ENCODE measurements at places on chromosomes 2 and 18. TPM values are rescaled to one million over a fixed set of nuclear protein-coding genes. Genes with fewer than 3 reads are reported as not detected.

- DNase-seq: no peak
Observed at GRCh38 chr2:47165001-47165555, 10.0 kb upstream of the STPG4 start.

Gene GALR1
- not detected for polyA plus RNA-seq

- DNase-seq: peak; percentile 64
Observed at GRCh38 chr2:43075054-43075593, 151.3 kb downstream of the ZFP36L2 start.

- DNase-seq: no peak
Observed at GRCh38 chr18:73979742-73980141, 167.9 kb downstream of the FBXO15 start.

Gene RTP5
- polyA plus RNA-seq: 0.10 TPM

DNA sequence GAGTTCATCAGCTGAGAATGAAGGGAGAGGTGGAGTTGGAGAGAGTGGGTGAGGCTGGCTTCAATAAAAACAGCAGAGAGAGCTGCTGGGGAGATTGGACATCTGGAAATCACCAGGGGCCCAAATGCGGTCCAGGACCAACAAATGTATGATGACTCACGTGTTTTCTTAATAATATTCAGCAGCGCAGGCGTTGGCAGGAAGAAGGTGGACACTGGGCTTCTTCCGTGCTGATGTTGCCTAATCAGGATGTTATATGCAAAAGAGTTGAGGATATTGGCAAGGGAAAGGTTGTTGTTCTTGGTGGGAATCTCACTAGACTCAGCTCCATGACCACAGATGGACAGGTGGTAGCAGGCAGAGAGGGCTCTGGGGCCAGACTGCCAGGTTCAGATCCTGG is 12.8 kb upstream of the PLA2R1 start:
- DNase-seq: no peak

DNA sequence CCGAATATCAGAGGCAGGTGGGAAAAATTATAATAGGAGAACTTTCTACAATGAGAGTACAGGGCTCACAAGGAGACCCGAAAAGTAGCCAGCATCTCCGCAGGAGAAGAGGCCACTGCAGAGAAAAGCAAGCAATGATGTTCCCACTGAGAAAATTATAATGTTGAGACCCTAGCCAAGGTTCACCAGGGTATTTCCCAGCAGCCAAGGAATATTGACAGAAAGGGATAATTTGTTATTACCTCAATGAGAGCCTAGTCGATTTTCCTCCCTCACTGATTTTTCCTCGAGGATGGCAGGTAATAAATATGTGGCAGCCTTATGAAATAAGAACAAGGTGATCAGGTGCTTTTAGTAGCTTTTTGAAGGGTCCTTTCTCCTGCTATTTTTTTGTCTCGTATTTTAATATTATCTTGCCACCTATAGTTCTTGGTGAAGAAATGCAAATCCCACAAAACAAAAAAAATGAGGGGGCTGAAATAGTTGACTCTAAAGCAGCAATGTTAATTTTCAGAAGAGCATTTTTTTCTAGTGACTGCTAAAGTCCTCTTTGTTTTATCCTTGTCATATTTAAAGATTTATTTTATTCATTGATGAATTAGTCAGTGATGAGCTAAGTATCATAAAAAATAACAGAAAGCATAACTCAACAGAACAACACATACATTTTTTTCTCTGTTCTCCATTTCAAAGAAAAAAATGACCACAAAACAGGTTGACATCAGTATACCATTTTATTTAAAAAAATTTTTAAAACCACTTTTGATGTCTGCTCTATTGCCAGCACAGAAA is 215.4 kb downstream of the KCNE4 start:
- no peak for DNase-seq

Gene COL4A4
- polyA plus RNA-seq: 0.44 TPM

GRCh38 chr2:119123389-119123788 is 35.2 kb downstream of the C1QL2 start:
- no peak for DNase-seq

DNA sequence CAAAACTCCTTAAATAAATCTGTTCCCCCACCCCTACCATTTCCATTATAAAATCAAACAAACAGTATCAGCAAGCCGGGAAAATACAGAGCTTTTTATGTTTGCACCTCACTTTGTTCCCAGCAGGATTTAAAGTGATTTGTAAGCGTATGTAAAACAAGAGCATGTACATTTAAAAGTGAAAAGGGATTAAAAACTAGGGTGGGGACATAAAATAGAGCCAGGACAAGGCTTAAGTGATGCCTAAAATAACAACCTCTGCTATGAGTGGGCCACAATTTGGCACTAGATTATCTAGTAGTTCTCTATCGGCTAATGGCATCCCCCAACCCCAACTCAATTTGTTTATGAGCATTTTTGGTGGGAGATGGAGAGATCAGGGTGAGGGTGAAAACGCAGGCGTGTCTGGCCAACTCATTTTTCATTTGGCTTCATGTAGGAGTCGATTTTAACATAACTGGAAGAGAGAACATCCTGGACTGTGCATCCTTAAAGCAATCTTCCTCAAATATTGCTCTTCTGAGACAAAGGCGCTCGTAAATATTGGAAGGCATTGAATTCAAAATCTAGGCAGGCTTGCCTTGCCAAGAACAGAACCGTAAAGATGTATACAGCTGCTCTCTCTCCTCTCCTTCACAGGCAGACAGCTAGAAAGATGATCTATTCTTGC is 34.5 kb upstream of the TSPYL6 start:
- no peak for DNase-seq

Gene RAB27B
- polyA plus RNA-seq: 4.9 TPM

DNA sequence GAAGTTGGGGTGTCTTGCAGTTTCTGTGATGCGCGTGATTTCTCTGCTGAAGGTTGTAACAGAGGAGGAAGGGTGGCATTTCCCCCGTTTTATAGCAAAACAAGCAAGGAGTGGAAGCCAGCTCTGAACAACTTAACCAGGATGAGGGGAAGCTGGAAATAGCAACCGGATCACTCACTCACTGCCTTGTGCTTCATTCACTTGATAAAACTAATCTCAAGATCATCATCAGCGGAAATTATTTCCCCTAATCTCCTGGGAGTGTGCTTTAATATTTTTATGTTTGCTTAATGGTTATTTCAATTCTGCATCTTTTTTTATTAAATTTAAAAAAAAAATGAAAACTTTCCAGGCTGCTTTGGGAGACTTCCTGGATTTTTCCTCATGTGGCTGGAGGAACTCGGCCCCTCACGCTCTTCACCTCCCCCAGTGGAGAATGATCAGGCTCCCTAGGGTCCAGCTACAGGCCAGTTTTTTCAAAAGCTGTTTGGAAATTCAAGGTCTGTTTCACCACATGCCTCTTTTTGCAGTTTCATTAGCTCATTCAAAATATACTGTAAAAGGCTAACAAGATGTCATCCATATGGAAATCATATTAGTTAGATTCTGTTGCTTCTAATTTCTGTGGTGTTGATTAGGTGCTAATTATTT is 31.7 kb downstream of the CABLES1 start:
- DNase-seq: no peak

- no peak for DNase-seq
Observed at GRCh38 chr18:6929370-6930102, 188.1 kb downstream of the LAMA1 start.

GRCh38 chr18:70991577-70991976 is 702.7 kb downstream of the SOCS6 start:
- DNase-seq: no peak

Gene RNF125
- polyA plus RNA-seq: 1.2 TPM

DNA sequence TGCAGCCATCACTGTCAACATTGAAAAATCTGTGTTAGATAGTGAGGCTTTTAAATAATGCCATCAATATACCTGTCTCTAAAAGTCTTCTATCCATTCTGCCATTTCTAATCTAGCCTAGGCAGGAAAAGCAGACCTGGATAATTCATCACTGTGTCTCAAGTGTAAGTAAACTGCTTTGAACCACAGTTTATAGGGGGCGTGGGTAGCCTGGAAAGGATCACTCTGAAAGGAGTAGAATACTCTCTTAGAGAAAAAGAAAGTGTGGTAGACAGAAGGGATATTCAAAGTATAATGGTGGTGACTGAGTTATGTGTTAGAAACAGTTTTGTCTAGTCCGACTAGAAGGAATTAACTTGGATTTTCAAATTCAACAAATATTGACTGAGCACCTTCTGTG is 40.8 kb downstream of the CERS6 start:
- no peak for DNase-seq

Gene COL4A3
- polyA plus RNA-seq: 1.1 TPM

Gene SLC8A1
- polyA plus RNA-seq: 0.33 TPM

GRCh38 chr2:64478502-64479230 is 24.7 kb downstream of the LGALSL start:
- DNase-seq: no peak

GRCh38 chr2:142190805-142191204 is 60.0 kb upstream of the LRP1B start:
- no peak for DNase-seq

DNA sequence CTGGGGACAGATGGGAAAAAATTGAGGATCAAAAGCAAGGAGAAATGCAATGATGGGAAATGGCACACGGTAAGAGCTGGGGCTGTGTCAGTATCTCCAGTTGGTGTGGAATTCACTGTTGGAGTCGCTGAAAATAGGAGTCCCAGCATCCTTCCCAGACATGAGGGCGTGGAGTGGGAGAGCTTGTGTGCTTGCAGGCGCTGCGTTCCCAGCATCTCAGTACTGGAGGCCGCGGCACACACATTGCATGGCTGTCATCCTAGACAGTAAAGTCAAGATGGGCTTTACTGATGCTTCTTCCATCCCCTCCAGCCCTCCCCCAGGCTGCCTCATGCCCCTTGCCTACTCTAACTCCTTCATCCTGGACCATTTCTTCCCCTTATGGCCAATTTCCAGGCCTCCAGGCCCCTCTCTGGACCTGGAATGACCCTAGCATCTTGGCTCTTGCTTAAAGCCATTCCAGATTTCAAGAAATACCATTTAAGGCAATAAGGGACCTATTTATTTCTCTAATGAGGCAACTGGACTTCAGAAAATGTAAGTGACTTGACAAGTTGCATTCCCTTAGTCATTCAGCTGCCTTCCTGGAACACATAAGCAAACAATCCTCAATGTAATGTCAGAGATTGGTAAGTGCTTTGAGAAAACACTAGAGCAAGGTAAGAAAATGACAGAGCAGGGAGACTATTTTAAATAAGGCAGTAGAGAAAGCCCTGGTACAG is 70.5 kb upstream of the TTC39C start:
- no peak for DNase-seq

Gene STRADB
- 12.3 TPM for polyA plus RNA-seq

GRCh38 chr2:53942280-53942679 is 28.5 kb downstream of the PSME4 start:
- DNase-seq: no peak

DNA sequence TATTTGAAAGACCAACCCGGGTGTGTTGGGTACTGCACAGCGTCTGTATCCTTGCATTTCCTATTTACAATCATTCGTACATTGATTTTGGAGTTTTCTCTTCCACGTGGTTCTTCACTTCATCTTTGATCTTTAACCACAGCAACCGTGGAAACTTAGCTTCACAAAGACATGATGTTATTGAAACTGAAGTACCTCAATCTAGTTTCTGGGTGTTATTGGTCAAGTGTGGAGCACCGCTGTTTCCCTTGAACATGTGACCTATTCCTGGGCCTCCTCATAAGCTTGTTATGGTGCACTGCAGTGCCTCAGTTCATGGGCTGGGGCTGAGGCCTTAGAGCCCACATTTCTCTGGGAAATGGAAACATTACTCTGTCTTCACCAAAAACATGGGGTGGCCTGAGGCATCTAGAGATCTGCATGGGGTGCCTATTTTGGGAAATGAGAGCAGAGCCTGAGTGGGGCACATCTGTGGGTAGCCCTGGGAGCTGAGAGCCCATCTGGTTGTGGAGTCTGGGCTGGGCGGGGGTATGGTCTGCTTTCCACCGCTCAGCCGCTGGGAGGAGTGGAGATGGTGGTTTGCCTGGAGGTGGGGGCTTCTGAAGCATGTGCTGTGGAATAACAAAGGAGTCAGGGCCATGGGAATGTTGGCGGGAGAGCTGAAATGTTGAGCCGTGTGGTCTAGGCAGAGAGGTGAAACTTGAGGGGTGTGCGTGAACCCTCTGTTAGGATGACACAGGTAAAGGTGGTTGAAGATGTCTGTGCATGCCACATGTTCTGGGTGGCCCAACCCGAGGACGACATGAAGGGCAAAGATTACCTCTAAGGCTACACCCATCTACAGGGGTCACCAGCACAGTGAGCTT is 37.4 kb downstream of the ZNF236 start:
- DNase-seq: no peak

DNA sequence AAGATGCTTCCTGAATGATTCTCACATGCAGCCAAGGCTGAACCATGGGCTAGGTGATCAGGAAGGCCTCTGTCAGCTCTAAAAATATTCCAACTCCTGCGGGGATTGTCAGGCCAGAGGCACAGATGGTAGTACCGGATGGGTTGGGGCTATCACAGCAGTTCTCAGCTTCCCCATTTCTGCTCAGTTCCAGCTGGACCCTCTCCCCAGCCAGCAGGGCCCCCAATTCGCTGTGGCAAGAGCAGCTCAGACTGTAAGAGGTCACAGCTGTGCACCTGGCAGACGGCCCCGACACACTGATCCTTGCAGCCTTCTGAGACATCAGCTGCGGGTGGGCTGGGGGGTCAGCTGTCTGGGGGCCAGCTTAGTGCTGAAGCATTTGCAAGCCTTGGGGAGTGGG is 43.6 kb upstream of the TCF7L1 start:
- no peak for DNase-seq

Gene MEIS1
- 9.8 TPM for polyA plus RNA-seq

DNA sequence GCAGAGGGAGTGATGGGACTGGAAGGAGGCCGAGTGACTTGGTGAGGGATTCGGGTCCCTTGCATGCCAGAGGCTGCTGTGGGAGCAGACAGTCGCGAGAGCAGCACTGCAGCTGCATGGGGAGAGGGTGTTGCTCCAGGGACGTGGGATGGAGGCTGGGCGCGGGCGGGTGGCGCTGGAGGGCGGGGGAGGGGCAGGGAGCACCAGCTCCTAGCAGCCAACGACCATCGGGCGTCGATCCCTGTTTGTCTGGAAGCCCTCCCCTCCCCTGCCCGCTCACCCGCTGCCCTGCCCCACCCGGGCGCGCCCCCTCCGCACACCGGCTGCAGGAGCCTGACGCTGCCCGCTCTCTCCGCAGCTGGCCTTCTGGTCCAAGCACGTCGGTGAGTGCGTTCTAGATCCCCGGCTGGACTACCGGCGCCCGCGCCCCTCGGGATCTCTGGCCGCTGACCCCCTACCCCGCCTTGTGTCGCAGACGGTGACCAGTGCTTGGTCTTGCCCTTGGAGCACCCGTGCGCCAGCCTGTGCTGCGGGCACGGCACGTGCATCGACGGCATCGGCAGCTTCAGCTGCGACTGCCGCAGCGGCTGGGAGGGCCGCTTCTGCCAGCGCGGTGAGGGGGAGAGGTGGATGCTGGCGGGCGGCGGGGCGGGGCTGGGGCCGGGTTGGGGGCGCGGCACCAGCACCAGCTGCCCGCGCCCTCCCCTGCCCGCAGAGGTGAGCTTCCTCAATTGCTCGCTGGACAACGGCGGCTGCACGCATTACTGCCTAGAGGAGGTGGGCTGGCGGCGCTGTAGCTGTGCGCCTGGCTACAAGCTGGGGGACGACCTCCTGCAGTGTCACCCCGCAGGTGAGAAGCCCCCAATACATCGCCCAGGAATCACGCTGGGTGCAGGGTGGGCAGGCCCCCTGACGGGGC is 4.6 kb downstream of the PROC start:
- peak; percentile 42 for DNase-seq
